ENCODE measurements at places on chromosomes 5 and 9. TPM values are rescaled to one million over a fixed set of nuclear protein-coding genes. Genes with fewer than 3 reads are reported as not detected.
A peak's percentile ranks its signal among the peaks of the same experiment; 100 is the strongest.

MYMK gene
- total RNA-seq: not detected

DNA sequence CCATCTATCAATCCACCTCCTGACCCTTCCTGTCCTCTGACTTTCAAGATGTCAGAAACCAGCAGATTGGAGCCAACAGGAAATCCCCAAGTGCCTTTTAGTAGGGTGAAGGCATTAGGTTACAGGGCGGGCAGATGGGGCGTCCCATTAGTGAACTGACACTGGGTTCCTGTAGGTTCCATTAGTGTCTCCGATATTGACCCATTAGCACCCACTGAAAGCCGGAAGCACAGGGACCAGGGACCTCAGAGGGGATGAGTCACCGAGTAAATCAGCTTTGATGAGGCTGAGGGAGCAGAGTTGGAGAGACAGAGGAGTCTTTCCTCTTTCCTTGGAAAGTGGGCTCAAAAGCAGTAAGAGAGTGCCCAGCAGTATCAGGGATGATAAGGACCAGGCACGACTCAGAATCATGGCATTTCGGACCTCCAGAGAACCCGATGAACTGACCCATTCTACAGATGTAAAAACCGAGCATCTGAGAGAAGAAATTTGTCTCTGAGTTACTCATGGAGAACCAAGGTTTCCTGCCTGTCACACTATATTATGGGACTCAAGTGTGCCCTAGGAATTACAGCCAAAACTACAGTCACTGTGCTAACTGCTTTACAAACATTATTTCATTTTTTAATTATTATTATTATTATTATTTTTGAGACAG is 47.2 kb upstream of the FABP6 start:
- DNase-seq: peak; percentile 65

GRCh38 chr5:54671111-54671531 is 153.6 kb downstream of the SNX18 start:
- DNase-seq: peak; percentile 20

DNA sequence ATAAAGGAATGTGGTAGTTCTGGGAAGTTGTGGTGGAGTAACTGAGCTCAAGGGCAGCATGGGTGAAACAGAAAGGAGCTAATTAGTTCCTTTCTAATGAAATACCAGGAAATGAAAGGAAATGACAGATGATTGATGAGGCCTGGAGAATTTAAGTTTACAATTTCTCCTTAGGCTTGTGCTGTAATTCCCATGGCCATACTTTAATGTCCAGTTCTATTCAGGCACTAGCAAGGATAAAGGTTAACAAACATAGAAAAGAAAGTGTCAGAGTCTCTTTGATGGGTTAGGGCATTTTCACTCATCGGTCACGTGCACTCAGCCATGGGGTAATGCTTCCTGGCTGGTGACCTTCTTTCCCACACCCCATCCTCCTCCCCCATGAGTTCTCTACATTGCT is 70.3 kb downstream of the CTSL start:
- DNase-seq: no peak

MARVELD2 gene
- total RNA-seq: 2.5 TPM

GRCh38 chr9:79165020-79165780 is 406.6 kb upstream of the TLE4 start:
- peak; percentile 56 for DNase-seq

- no peak for DNase-seq
These were observed 626.7 kb downstream of the BNC2 start for GRCh38 chr9:16243798-16244197.

DNA sequence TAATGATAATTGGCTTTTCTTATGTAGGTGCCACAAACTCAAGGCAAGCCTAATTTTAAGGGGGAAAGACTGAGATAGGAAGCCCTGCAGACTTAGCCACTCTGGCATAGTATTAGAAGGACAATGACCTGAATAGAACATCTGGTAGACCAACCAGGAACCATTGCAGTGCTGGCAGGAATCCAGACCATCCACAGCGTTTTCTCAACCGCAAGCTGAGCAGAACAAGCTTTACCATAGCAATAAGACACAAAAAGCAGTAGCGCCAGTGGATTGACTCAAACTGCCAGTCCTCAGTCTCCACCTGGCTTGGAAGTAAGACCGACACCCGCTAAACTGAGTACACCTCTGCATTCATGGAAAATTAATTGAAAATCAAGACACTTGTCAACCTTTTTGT is 141.3 kb upstream of the LPAR1 start:
- peak; percentile 90 for DNase-seq

CCNO gene
- total RNA-seq: 2.6 TPM

GRCh38 chr9:126536131-126536530 is 77.6 kb upstream of the LMX1B start:
- DNase-seq: no peak

STXBP1 gene
- total RNA-seq: 12.4 TPM

- no peak for DNase-seq
These were observed 23.9 kb upstream of the KIF2A start for GRCh38 chr5:62282064-62282463.

DNA sequence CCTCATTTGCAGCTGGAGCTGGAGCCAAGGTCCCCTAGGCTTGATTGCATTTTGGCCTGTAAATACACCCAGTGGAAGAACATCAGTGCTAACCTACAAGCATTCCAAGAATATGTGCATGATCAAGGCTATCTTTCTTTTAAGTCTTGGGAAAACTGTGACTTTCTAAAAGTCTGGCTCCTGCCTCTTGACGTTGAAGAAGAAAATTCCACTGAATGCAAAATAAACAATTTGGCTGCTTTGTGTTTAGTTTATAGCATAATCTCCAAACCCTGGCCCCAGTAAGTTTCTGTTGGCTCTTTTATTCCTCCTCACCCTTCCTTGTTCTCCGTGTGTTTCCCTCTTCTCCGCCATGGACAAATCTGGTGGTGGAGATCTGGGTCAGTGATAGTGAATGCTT is 109.3 kb upstream of the TLE1 start:
- no peak for DNase-seq

Measured in RPMI7951 (cell line).